WERI-Rb-1 (cell line): ENCODE measurements at places on chromosomes 12 and 14.
A peak's percentile ranks its signal among the peaks of the same experiment; 100 is the strongest.

DNA sequence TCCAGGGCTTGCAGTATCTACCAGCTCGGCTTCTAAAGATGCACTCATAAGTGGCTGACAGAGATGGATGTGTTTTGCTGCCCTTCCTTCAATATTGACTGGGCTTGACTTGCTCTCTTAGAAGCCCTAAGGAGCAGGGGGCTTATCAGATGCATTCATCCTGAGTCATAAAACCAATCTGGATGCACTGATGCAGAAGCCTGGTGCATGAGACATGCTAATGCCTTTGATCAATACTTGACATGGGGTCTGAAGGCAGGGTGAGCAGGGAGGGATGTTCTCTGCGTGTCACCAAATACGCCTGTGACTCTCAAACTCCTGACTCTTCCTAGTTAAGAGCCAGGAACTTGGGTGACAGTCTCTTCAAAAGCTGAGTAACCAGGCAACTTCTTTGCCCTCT lies 77.8 kb upstream of the HSPB8 start:
- DNase-seq, result no peak

DNA sequence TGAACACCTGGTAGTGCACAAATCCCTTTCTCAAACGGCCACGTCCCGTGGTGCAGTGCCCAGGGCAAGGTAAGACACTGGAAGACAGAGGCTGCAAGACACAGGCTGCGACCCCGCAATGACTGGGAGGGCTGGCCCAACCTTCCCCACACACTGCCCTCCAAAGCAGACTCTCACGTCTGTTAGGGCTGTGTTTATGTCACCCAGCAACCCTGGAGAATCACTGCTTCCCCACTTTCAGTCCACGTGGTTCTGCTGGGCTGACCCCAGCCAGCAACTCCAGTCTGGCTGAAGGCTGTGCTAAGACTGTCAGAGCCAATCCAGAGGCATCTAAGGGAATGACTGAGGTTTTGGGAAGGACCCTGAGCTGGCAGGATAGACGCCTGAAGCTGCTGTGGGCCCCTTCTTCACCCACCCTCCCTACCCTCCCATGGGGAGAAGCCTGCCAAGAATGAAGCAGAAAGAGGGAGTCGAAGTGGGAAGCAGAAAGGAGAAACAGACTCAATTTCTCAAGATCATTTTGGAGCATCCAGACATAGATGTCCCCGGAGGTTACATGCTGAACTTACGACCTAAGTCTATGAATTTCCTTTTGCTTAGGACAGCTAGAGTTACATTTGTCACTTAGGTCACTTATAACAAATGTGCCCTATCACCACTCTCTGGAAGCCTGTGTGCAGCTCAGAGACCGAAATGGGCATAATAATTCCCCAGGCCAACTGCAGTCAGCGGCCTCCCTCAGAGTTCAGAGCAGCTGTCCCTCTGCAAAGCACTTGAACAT lies 11.7 kb downstream of the KDM2B start:
- no peak for DNase-seq

DNA sequence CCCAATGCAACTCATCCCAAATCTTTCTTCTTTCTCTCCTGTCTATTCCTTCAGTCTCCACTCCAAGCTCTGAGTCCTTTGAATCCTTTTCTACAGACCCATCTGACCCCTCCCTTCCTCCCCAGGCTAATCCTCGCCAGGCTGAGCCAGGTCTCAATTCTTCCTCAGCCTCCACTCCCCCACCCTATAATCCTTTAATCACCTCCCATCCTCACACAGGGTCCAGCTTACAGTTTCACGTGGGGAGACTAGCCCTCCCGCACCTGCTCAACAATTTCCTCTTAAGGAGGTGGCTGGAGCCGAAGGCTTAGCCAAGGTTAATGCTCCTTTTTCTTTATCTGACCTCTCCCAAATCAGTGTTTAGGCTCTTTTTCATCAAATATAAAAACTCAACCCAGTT lies 63.8 kb downstream of the MOK start:
- DNase-seq, result peak; percentile 94

DNA sequence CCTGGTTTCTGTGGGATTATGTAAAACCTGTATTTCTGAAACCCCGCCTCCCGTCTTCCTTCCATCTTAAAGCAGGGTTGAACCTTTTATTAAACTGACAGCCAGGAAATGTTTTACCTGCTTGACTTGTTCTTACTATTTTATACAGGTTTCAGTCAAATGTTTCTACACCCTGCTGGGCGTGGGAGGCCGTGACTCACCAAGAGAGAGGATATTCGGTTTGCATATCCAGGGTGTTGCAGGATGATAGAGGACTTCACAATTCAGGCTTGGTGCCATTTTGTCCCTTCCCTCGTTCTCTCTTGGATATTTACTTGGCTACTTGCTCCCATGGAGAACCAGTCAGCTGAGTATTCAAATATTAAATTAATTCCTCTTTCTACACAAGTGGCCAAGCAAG lies 69.7 kb downstream of the ARF6 start:
- DNase-seq, result no peak

GRCh38 chr12:111089616-111090015 lies 169.2 kb upstream of the MYL2 start:
- DNase-seq, result no peak

DNA sequence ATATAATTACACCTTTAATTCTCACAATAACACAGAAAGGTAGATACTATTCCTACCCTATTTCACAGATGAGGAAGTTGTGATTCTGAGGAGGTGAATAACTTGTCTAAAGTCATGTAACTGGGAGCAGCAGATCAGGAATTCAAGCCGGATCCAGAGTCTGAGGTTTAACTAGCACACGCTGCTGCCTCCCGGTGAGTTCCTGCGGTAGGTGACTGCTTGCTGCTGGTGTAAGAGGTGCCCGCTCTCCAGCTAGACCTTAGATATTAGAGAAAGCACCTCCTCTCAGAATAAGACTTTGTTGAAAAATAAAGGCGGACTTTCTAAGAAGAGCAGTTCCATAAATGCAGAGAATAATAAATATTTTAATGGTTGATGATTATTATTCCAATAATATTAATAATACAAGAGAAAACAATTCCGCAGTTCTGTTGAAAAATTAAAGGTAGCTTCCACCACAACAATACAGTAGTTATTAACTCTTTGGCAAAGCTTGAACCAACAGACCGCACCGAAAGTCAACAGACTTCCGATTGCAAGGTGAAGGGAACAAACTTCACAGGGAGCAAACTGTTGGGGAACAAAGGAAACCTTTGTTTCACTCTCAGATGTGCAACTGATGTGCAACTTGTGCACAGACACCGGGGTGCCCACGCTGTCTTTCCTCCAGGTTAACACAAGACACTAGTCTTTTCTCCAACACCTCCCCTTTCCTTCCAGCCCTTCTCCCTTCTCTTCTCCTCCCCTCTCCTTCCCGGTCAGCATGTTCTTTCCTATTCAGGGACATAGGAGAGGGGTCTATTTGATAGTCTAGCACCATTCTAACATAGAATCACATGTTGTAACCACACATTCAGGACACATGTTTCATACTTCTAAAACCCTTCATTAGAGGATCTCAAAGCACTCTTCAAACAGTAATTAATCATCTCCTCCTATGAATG lies 73.2 kb upstream of the EGLN3 start:
- DNase-seq, result peak; percentile 44

DNA sequence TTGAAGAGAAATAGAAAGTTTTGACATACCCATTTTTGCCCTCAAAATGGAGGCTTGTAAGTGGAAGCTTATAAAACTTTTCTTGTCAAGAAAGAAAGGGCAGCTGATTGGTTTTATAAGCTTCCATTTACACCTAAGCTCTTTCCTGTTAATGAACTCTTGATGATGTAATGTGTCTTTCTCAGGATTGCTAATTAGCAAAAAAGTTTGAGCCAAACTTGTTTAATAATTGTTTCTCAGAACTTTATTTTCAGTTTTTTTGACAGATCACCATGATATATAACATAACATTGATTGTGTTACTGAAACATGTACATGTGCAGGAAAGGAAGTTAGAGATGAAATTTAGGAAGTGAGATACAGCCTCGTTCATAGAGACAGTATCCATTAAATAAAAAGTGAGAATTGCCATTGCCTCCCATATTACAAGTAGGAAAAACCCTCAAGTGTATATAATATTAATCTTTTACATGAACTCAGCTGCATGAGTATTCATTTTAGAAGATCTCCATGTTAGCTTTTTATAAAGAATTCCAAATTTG lies 26.8 kb downstream of the RIC8B start:
- DNase-seq, result no peak

- DNase-seq, result no peak
Measured at GRCh38 chr12:121530600-121531355, 50.0 kb downstream of the KDM2B start.

DNA sequence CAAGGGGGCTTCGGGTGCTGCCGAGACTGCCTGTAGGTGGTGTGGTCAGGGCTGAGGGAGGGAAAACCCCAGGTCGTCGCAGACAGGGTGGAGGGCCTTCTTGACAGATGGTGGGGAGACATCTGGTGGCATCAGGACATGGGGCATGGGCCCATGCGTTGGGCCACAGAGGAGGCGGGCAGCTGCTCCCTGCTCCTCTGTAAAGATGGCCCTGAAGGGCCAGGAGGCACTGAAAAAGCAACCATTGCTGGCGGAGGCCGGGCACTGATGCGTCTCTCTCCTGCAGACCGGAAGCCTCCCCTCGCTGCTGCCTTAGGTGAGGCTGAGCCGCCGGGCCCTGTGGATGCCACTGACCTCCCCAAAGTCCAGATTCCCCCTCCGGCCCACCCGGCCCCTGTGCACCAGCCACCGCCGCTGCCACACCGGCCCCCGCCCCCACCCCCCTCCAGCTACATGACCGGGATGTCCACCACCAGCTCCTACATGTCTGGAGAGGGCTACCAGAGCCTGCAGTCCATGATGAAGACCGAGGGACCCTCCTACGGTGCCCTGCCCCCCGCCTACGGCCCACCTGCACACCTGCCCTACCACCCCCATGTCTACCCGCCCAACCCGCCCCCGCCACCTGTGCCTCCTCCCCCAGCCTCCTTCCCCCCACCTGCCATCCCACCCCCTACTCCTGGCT lies 28.8 kb downstream of the CCNK start:
- no peak for DNase-seq

DNA sequence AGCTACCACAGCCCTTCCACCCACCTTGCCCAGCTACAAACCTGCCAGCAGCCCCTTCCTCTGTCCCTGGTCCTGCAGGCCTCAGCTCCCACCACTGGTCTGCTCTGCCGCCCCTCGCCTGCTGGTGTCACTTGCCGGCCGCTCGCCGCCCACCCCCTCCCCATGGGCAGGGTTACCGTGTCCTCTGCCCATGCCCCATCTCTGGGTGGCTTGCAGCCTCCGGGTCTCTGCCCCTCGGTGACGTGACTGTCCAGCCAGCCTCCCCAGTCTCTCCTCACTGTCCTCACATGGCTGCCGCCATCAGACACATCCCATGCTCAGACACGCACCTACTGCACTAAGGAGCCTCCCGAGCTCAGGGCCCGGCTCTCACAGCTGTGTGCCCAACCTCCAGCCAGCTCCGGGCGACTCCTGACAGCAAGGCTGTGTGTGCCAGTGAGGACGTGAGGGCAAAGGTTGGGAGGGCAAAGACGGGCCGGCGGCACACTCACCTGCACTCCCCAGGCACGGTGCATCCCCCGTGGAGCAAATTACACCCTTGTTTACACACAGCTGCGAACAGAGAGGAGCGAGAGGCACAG lies 13.4 kb downstream of the JAG2 start:
- DNase-seq, result no peak

DNA sequence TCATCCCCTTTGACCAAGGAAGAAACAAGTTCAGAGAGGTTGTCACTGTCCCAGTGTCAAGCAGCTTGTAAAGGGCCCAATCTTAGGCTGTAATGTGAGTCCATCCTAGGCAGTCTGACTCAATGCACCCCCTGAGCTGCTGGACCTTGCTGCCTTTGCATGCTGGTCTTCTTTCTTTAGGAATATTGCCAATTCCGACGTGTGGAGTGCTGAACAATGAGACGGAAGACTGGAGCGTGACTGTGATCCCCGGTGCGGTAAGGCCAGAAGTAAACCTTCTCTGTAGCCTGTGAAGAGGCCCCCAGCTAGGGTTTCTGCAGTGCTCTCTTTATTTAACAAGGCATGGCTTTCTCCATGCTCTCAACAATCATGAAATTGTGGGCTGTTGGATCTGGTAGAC lies 963 bp downstream of the TCTN2 start:
- DNase-seq, result no peak

- no peak for DNase-seq
Measured at GRCh38 chr12:505221-505620, 45.5 kb downstream of the B4GALNT3 start.

- peak; percentile 74 for DNase-seq
Measured at GRCh38 chr12:48936379-48936979, 11.2 kb upstream of the FKBP11 start.

GRCh38 chr12:97567619-97568110 lies 105.1 kb downstream of the RMST start:
- no peak for DNase-seq

GRCh38 chr12:111285200-111285599 lies 83.7 kb downstream of the PHETA1 start:
- DNase-seq, result no peak

DNA sequence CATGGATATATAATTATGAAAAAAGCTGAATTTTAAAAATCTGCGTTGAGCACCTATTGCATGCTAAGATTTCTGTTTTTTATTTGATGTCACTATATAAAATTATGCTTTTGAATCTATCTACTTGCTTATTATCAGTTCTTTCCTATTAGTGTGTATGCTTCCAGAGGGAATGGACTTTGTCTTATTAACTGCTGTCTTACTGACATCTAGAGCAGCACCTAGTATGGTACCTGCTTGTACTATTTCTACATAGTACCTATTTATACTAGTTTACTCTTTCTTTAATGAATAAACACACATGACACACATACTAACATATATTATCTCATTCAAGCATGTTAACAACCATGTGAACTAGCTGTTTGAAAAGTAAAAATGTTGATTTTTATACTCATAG lies 38.6 kb upstream of the PIK3C2G start:
- DNase-seq, result no peak

DNA sequence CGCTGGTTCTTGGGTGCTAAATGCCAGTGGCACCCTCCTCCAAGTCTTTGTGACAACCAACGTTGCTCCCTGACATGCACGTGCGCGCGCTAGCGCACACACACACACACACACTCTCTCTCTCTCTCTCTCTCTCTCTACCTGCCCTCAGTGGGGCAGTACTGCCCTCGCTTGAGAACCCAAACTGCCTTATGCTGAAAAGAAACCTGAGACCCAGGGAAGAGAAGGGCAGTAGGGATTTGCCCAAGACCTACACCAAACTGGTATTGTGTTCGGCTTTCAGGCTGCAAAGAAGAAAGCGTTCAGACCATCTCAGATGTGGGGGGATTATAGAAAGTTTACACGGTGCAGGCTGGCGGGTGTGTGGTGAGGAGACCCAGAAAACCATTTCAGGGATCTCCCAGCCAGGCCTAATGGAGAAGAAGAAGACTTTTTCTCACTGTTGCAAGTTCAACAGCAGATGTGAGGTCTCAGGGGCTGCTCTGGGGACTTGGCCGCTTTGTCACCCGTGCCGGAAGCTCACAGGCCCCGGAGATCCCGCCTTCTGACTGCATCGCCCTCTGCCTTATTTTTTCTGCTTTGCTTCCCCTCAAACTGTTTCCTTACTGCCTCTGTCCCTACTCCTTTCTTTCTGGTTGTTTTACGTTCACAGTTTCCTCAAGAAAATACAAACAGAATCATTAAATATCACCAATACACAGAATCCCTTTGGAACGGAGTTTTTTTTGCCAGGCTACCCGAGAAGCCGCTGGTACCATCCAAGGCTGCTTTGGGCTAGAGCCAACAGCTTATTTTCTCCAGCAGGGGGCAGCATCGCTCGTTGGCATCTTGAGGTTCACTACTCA lies 82.4 kb downstream of the PPM1A start:
- peak; percentile 89 for DNase-seq
